Stimulated activated CD4-positive, alpha-beta T cell treated with anti-CD3 and anti-CD28 coated beads, Interleukin-12 subunit alpha, Interleukin-12 subunit beta, amount 100 ng/mL, for 48 hours (primary cell): ENCODE measurements at places on chromosomes 16 and 17.

DNA sequence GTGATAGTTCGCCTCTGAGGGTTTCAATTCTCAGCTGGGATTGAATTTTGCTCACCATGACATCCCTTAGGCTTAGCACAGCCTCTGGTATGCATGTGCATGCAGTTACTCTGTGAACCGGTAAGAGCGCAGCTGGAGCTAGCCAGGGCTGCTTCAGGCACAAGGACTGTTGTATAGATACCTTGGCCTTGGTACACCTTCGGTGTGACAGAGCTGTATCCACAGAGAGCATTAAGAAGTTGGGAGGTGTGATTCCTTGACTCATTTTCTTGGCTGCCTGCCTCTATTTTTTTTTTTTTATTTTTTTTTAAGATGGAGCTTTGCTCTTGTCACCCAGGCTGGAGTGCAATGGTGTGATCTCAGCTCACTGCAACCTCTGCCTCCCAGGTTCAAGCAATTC is 2.2 kb upstream of the NUTF2 start:
- no peak for DNase-seq

DNA sequence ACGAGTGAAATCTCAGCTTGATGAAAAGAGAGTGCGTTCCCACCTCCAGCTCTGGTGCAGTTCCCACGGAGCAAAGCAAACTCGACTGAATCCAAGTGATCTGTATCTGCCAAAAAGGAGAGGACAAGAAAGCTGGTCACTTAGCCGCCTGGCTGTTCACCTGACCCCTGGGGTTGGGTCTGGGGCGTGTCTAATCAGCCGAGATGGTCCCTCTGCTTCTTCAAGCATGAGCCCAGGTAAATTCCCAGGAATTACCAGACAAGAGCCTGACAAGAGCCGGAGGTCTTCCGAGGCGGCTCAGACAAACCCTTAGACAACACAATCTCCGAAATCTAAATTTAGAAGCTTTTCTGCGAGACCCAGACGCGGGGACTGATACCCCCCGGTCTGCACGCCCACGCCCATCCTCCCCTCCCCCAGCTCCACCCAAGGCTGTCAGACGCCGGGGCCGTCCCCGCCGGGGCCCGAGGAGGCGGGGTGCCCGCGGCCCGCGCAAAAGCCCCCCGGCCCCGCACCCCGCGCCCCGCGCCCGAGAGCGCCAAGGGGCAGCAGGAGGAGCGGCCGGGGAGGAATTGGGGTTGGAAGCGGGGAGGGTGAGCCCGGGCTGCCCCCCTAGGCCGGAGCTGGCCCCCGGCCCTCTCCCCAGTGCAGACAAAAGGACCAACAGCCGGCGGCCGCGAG is 674 bp downstream of the ZNF821 start:
- no peak for DNase-seq

GRCh38 chr16:31138621-31139578 is 3.4 kb upstream of the PRSS8 start:
- DNase-seq, result no peak

DNA sequence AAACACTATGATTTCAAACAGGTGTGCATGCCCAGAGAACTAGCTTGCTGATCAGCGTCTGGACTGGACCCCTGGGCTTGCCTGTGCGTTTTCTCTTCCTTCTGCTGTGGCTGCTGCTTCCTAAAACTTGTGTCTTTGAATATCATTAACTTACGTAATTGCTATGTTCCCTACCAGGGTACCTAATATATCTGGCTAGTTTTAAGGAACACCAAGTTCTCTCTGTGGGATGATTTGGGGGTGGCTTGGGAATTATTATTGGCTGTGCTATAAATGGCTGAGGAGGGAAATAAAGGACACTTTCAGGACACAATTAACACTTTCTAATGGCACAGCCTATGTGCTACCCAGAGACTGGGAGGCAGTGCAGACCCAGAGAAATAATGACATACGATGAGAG is 606.0 kb upstream of the RBFOX1 start:
- DNase-seq, result no peak

- no peak for DNase-seq
Observed at GRCh38 chr17:28056276-28056620, 13.8 kb downstream of the NLK start.

DNA sequence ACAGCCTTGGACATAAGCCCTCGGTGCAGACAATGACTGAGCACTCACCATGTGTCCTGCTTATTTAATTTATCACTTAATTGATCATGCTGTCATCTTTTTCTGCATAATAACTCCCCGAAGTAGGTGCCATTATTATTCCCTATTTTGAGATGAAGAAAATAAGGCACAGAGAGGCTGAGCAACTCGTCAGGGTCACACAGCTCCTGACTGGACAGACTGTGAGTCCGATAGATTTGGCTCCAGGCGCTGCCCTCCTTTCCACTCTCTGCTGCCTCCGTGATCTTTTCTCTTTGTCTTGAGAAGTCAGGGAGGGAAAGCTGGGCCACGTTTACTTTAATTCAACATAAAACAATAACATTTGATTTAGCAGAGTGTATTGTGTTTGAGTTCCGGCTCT is 19.0 kb upstream of the N4BP1 start:
- DNase-seq, result no peak

DNA sequence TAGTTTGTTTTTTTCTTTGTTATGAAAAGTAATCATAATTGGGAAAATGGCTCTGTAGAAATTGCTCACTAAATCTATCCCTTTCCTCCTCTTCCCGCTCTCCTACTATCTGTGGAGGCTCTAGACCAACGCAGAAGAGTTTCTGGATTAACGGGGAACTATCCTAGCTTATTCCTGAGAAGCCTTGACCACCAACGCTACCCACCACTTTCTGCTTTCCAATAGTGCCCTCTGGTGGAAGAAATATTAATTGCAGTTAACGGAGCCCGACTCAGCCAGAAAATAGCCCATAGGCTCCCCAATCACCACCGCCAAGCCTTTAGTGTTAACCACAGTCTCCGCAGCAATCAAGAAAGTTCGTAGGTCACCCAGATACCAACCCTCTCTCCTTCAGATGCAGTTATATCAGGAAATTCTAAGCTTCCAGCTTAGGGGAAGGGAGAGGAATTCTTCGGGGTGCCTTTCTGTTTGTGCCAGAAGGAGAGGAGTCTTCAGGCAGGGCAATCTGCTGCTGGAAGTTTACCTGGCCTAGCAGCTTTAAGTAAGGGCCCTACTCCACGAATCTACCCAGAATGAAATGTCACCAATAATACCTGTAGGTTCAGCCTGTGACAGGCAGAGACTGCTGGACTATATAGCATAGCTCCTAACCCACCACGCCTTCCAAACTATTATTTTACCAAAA is 23.0 kb upstream of the NSRP1 start:
- DNase-seq, result no peak
